Stimulated activated CD8-positive, alpha-beta memory T cell treated with anti-CD3 and anti-CD28 coated beads, Interleukin-4, amount 100 ng/mL, for 4 hours (primary cell): ENCODE measurements at places on chromosomes 4 and X.

DNA sequence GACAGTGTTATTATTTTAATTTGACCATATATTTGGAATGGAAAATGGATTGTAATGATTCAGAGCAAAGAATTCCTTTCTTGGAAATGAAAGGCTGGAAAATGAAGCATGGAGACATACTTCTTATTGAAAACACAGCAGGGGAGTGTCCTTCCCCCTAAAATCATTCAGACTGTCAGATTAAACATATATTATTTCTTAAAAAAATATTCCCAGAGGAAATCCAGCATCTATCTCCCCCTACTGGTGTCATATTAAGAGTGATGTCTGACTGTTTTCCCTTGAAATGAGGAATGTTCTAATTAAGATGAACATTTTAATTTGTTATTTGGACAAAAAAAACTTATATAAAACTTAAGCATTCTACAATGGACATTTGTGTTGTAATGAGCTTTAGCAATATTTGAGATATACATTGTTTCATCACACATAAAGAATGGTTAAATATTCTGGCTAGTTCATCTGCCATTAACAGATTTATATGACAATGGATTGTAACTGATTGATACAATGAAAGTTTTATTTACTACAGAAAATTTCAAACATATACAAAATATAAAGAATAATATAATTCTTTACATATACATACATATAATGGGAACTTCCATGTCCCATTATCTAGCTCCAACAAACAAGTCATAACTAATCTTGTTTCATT is 264.6 kb downstream of the SPRY1 start:
- no peak for DNase-seq

DNA sequence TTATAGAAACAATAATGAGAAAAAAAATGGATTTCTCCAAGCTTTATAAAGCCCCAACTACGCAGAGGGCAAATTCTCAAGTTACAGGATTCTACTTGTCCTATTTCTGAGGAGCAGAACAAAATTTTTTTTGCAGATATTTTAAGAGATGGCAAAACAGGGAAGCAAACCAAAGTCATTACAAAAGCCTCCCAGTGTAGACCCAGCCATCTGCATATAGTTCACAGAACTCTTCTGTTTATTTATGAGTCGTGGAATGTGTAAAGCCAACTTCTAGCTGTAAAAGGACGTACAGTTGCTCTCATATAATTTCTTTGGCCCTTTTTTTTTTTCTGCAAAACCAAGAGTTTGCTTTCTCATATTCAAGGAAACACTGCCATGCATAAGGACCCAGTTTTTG is 120.4 kb downstream of the PCDH7 start:
- DNase-seq = no peak

GRCh38 chr4:41471126-41472071 is 66.6 kb upstream of the LIMCH1 start:
- no peak for DNase-seq

GRCh38 chr4:164551713-164552040 is 202.3 kb upstream of the SMIM31 start:
- DNase-seq = no peak

- DNase-seq = no peak
These were observed 64.0 kb downstream of the SMAD1 start for GRCh38 chr4:145545538-145546174.

- no peak for DNase-seq
These were observed 31.1 kb downstream of the NHSL2 start for GRCh38 chrX:71941776-71942175.

- no peak for DNase-seq
These were observed 54.5 kb downstream of the HTT start for GRCh38 chr4:3128976-3129375.

DNA sequence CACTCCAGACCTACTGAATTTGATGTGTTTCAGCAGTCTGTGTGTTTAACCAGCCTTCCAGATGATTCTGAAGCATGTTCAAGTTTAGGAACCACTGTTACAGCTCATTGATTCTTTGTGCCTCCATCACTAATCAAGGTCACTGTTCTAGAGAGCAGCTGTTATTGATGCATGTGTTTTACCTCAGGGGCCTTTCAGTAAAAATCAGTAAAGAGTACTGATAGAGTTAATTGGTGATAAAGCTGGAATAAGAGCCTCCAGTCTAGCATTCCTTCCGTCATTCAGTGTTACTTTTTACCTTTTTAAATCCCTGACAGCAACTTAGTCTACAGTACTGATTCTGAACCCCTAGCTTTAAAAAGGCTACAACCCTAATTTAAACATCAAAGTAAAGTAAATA is 12.9 kb downstream of the CPEB2 start:
- no peak for DNase-seq

DNA sequence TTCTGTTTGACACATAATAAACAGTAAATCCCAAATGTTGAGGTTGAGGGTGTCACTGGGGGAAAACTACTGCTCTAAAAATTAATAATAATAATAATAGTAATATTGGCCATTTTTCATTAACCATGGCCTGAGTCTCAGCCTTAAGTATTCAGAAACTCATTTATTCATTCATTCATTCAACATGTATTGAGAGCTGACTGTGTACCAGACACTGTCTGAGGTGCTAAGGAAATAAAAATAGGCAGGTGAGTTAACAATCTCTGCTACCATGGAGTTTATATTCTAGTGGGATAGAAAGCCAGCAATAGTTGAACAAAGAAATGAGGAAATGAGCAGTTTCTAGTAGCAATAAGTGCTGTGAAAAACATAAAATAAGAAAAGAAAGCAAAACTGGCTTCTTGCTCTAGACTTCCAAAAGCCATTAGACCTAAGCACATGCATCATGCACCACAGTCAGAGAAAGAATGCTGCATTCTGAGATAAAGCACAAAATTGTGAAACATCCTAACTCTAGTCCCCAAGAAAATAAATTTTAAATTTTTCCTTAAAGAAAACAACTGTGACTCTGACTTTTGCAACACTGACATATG is 278.7 kb downstream of the RCHY1 start:
- DNase-seq = no peak

DNA sequence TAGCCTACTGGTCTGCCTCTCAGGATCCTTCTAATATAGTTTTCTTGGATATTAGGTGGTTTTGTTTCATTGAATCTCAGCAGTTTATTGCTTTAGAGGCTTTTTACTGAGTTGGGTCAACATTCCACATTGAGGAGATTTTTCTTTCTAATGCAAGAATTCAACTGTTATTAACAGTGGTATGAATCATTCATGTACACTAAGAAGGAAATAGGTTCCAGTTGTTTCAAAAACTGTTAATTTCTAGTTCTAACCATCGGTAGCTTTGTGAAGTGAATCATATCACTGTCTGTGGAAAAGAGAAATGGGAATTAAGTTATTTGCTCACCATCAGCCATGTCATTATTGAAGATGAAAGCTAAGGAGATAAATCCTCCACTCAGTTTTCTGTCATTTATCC is 331.5 kb downstream of the RPA4 start:
- DNase-seq = no peak

DNA sequence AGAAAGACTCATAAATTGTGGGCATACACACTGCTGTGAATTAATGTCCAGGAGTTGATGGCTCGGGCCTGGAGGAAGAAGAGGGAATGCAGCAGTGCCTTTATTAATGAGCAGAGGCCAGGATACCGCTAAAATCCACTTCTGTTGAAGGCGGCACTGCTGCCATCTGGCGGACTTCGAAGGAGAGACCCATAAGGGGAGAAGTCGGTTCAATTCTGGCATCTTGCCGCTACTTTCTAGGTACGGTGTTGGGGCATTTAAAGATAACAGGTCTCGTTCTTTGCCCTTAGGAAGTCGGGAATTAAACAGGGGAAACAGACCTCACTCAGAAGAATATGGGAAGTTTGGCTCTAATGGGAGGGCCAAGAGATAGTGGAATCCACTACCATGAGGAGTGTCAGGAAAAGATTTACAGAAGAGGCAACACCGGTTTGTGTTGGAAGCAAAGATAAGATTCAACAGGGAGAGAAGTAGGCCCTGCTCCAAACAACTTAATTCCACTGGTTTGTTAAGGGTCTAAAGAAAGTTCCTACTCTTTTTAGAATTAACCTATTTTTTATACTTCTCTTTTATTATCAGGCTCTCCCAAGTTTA is 133.6 kb upstream of the GIMD1 start:
- DNase-seq = no peak

GRCh38 chr4:67087897-67088296 is 457.4 kb downstream of the CENPC start:
- peak; percentile 2 for DNase-seq

GRCh38 chrX:14529290-14529989 is at the start of gene GLRA2:
GLRA2 (plus strand) TSS chrX:14529536; CDS start chrX:14530058, 522 bp downstream.
- no peak for DNase-seq

DNA sequence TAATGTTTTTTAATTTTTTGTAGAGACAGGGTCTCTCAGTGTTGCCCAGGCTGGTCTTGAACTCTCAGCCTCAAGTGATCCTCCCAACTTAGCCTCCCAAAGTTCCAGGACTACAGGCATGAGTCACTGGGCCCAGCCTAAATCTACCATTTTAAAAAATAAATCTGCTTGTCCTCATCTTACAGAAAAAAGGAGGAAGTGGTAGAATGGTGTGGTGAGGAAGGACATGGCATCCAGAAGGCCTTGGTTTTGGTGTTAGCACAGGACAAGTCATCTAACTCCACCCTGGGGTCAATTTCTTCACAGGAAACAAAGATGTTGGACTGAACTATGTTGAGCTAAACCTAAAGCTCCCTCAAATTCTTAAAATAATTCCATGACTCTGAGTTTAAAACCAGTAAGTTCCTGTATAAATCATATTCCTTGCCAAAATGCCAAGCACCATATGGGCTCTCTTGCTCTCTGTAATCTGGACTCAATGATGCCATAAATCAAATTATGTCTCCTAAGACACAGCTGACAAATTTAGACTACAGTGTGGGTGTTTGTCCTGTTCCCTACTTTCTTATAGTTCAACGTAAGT is 253.9 kb upstream of the NOCT start:
- no peak for DNase-seq

DNA sequence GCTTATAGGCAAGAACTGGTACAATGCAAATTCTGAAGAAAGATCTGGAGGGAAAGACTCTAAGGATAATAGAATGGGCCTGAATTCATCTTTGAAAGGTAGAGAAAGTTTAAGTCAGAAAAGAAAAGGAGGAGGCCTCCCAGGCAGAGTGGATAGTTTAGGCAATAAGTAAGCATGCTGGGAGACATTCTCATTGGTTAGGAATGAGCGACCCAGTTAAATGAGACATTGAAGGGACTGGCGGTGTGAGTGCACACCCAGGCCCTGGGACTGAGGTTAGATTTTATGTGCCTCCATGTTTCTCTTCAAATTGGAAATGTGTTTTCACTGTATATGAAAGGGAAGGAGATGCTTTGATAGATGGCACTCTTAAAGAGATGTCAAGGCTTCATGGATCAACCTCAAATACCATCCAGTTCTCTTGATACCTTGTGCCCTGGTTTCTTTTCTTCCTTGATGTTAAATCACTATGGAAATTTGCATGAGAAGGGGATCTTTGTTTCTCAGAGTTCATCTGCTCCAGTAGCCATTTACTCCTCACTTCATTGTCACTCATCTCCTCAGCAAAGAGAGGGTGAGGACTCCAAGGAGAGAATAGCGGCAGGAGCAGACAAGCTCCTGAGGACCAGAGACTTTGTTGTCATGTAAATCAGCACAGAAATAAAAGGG is 584.2 kb upstream of the INTU start:
- DNase-seq = no peak

- DNase-seq = no peak
These were observed 43.2 kb downstream of the QDPR start for GRCh38 chr4:17468619-17469221.

DNA sequence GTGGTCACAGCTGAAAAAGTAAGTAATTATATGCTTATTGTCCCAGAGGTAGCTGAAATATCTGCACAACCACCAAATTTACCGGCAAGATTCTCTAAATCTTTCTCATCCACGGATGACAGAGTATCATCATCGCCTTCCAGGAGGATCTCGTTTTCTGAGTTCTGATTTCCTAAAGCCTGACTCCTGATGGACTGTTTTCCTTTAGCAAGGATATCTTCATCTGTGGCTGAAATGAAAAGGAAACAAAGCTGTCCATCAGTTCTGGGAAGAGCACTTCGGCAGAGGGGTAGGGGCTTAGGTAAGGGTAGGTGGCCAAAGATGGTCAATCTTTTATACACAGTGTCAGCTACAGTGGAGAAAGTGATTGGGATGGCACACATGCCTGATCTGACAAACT is 8.7 kb downstream of the MAB21L2 start:
- DNase-seq = no peak

- no peak for DNase-seq
These were observed 25.5 kb upstream of the GPC4 start for GRCh38 chrX:133440797-133441163.

- DNase-seq = no peak
These were observed 97.8 kb downstream of the TMEM47 start for GRCh38 chrX:34559325-34559724.

GRCh38 chrX:21295246-21295820 is 78.9 kb upstream of the CNKSR2 start:
- no peak for DNase-seq

GRCh38 chr4:4269331-4269731 is 20.6 kb downstream of the LYAR start:
- peak; percentile 12 for DNase-seq

DNA sequence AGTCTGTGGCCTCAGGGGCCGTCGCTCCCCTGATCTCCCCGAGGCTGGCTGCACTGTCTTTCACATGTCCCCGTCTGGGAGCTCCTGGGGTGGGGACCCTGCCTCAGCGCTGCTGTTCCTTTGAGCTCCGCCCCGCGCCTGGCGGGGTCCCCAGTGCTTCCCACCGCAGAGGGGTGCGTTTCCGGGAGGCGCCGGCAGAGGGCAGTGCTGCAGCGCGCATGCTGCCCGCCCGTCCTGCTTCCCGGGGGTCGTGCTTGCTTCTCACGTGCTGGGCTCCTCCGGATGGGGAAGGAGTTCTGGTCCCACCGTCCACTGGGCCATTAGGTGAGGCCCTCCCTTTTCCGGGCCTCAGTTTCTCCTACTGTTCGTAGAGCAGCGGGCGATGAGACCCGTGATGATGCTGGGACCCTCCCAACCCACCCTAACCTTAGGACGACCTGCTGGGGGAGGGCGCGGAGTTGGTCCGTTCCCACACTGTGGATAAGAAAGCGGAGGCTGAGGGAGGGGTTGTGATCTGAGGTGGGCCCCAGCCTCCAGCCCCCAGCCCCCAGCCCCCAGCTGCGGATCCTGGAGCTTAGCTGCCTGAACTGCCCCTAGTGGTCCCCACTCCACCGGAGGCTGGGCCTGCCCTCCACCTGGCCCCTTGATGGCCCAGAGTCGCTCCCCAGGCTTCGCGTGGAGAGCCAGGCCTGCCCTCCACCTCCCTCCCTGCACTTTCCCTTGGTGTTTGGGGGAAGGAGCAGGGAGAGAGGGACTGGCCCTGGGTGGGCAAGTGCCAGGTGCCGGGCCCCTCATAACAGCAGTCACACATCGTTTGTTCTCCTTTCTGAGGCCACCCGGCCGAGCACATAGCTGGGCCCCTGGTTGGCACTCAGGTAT is 15.3 kb downstream of the CPZ start:
- no peak for DNase-seq

GRCh38 chr4:170248576-170248975 is 158.8 kb upstream of the AADAT start:
- no peak for DNase-seq

DNA sequence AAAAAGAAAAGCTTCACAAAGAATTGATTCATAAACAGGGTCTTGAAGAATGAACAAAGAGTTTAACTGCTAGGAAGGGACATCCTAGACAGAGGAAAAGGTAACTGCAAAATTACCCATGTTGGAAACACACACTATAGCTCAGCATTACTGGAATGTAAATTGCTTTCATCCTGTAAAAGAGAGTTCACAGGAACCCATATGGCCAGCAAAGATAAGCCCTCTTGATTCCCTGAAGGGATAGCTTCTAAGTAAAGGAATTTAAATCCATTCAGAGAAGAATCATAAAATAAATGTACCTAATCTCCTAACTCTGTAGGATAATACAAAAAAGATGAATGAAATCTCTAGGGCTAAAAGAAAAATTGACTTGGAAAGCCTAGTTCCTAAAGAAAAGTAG is 107.1 kb upstream of the INTU start:
- no peak for DNase-seq
